ENCODE measurements at places on chromosomes 6 and 20.

DNA sequence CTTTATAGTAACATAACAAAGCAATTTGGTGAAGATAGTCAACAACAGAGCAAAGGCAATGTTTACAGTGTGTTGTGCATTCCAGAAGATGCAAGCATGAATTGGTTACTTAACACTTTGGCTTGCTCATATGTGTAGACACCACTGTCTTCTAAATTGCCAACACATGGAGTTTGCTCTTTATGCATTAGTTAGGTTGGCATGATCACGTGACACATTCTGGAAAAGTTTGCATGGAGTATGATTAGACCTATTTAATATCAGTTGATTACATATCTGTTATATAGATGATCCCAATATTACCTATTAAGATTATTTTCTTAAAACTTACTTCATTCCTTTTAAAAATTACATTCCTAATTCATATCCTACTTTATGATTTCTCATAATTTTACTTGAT lies 197.6 kb downstream of the RIMS1 start:
- DNase-seq, result no peak

GRCh38 chr20:5654557-5654956 lies 95.6 kb upstream of the SHLD1 start:
- peak; percentile 74 for DNase-seq

- DNase-seq, result no peak
Observed at GRCh38 chr6:166950443-166950821, 5.9 kb downstream of the RNASET2 start.

DNA sequence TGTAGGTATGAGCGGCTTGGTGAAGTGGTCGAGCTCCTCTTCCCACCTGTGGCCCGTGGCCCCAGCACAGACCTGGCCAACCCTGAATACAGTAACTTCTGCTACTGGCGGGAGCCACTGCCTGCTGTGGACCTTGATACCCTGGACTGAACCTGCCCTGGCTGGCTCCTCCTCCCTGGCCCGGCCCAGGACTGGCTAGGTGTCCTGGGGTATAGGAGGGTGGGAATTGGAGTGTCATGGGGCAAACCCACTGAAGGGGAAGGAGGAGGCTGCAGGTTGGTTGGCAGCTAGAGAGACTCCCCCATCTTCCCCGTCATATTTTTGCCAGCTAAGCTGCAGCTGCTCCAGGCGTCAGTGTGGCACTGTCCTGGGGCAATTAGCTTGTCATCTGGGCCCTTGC lies 7.9 kb downstream of the EMILIN3 start:
- no peak for DNase-seq

DNA sequence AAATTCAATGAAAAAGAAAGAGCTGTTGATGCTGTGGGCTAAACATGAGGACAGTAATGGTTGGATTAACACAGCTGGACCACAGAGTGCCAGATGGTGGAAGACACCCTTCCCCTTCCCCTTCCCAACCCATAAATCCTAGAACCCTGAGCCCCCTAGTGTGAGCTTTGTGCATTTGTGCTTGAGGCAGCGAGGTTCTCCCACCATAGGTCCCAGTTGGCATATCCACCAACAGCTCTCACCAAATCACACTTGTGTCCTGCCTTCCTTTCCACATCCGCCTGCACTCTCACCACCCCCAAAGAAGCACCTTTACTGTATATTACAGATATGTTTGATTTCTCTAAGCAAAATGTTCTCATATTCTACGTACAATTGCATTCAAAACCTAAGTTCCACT lies 32.8 kb upstream of the HBS1L start:
- no peak for DNase-seq

DNA sequence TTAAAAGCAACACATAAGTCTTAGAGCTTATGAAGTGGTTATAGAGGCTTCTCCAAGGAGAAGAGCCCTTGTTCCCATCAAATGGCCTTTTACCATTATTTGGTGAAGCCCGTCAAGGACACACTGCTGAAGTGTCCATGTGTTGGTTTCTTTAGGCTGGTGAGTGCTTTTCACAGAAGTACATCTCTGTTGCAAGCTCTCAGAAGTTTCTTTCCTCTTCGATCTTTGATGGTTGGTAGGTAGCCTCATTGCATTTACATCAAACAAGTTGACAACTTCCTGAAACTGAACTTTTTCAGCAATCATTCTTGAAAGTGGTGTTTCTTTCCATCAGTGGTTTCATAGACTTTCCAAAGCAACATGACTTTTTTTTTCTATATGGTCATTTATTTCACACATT lies 465.6 kb downstream of the HDGFL1 start:
- no peak for DNase-seq

DNA sequence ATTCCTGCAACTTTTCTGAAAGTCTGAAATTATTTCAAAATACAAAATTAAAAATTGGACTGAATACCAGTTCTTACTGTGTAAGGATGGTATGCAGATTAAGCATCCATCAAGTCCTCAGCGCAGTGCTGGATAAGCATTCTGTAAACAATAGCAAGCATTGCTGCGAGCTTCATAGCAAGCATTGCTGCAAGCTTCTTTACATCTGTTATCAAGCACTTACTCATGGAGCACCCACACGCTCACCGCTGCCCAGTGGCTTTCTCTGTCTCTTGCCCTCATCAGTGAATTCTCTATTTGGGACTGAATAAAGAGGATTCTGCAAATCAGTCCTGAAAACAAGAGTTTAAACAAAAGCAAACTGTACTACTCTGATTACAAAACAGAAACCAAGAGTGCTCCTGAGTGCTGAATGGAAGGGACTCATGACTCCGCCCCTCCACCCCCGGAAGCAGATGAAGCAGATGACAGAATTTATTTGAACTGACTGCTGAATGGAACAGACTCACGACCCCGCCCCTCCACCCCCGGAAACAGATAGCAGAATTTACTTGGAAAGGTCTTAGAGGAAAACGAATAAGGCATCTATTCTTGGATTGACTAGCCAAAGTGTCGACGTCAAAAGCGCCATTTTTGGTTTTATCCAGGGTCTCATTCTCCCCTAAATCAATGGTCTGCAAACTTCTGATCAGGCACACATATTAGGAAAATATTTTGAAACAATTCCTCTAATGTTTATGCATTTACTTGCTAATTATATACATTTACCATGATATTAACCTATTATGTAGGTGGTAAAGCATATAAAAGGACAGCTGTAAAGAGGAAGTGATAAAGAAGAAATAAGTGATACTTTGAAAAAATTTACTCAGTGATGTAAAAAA lies 22.1 kb upstream of the EYA2 start:
- no peak for DNase-seq

GRCh38 chr6:56804996-56805395 lies 149.9 kb upstream of the BEND6 start:
- no peak for DNase-seq

- DNase-seq, result no peak
Observed at GRCh38 chr20:47654370-47654769, 130.9 kb downstream of the SULF2 start.

DNA sequence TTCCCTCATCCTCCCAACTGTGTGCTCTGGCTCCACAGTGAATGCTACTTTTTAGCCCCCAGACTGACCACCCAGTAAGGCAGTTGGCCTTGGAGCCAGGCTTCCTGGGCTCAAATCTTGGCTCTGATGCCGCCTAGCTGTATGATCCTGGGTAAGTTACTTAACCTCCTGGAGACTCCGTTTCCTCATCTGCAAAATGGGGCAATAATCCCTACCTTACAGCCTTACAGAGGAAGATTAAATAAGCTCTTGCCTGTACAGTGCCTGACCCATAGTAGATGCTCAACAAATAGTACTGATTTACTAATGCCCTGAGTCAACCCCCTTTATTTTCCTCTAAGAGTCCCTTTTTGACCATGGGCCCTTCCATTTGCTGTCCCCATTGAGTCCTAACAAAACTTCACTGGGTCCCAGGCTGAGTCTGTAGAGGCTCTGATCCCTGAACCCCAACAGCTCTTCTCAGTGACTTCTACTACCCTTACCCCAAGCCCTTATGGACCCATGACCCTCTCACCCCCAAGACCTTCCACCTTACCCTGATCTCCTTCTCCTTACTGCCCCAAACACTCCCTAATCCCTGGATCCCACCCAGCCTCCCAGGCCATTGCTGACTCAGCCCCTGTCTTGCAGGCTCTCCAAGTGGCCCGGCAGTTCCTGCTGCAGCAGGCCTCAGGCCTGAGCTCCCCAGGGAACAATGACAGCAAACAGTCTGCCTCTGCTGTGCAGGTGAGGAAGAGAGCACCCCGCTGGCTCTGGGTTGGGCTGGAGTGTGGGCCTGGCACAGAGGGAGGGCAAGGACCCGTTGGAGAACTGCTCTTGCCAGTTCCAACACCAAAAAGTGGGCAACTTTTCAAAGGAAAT lies 31.4 kb downstream of the FOXP4 start:
- no peak for DNase-seq

GRCh38 chr6:10177704-10178103 lies 237.2 kb downstream of the TFAP2A start:
- DNase-seq, result peak; percentile 9

- no peak for DNase-seq
Observed at GRCh38 chr6:151690768-151691562, 116.5 kb upstream of the ESR1 start.

DNA sequence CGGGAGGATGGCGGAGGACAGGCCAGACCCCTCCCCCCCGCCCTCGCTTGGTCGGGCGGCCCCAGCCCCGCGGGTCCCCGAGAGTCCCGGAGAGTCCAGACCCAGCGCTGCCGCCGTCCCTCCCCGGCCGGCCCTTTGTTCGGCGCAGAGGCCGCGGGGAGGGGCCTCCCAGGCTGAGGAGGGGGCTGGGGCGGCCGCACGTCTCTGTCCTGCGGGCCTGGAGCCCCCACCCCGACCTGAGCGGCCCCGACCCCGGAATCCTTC lies 806 bp downstream of the KCNQ2 start:
- DNase-seq, result no peak

GRCh38 chr20:20711413-20711812 lies 1.0 kb downstream of the RALGAPA2 start:
- peak; percentile 9 for DNase-seq

- no peak for DNase-seq
Observed at GRCh38 chr6:170146640-170147039, 144.2 kb downstream of the DLL1 start.

GRCh38 chr6:71513036-71513435 lies 224.4 kb downstream of the OGFRL1 start:
- no peak for DNase-seq

GRCh38 chr6:155260686-155261085 lies 3.1 kb upstream of the CLDN20 start:
- no peak for DNase-seq

- DNase-seq, result no peak
Observed at GRCh38 chr6:131430531-131430930, 142.5 kb upstream of the ARG1 start.

- no peak for DNase-seq
Observed at GRCh38 chr6:14348389-14348788, 230.8 kb downstream of the CD83 start.

DNA sequence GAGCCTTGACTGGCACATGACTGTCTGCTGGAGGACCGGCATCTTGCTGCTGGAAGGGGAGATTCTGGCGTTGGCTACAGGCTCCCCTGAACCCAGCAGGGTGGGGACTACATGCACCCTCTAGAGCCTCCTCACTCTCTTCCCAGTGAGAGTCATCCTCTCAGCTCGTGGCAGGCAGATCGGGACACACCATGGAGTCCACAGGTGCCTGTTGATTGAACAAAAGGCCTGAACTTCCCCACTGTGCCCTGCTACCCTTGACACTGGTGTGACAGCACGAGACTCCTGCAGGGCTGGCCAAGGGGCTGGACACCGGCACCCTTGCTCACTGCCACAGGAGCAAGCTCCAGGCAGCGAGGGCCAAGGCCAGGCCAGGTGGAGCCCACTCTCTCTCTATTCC lies 8.2 kb downstream of the FRMD1 start:
- no peak for DNase-seq

DNA sequence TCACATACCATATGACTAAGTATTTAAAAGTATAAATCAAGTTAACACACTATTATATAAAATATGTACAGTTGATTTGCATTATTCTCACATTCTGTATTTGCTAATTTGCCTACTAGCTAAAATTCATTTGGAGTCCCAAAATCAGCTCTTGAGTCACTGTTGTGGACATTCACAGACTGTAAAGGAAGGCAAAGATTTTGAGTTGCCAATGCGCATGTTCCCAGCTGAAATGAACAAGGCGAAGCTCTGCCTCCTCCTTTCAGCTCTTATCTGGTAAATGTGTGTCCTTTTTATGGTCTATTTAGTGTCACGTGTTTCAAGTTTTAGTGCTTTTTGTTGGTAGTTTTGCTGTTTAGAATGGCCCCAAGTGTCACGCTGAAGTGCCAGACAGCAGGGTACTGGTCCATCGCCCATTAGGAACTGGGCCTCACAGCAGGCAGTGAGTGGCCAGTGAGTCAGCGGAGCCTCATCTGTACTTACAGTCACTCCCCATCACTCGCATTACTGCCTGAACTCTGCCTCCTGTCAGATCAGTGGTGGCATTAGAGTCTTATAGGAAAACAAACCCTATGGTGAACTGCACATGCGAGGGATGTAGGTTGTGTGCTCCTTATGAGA lies 87.2 kb upstream of the ADTRP start:
- no peak for DNase-seq

DNA sequence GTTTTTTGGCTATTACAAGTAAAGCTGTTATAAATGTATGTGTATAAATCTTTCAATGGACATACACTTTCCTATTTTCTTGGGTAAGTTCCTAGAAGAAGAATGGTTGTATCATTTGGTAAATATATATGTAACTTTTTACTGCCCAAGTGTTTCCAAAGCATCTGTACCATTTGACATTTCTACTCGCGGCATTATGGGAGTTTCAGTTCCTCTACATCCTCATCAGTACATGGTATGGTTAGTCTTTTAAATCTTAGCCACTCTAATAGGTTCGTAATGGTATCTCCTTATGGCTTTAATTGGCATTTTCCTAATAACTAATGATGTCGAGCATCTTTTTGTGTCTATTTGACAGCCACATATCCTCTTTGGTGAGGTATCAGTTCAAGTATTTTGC lies 12.9 kb downstream of the SNPH start:
- DNase-seq, result no peak

DNA sequence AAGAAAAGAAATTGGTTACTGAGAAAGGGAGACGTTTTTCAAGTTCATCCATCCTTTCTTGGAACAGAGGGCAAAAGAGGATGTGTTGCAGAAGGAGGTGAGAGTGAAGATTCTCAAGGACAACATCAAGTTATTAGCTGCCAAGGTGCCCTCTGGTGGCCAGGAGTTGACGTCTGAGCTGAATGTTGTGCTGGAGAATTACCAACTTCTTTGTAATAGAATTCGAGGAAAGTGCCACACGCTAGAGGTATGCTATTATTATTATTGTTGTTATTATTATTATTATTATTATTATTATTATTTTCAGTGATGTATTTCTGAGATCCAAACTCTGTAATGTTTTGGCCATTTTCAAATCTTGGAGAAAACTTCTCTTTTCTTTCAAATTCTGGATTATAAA lies 197.0 kb downstream of the UTRN start:
- DNase-seq, result peak; percentile 78

- DNase-seq, result no peak
Observed at GRCh38 chr20:6735942-6736845, 31.3 kb upstream of the BMP2 start.

GRCh38 chr6:56730663-56731529 lies 88.2 kb upstream of the DST start:
- no peak for DNase-seq

GRCh38 chr6:69138148-69138547 lies 503.1 kb downstream of the ADGRB3 start:
- DNase-seq, result no peak

GRCh38 chr6:1496836-1497760 lies 107.7 kb downstream of the FOXF2 start:
- DNase-seq, result no peak

Data from LoVo (cell line).